ENCODE measurements at places on chromosomes 3 and 15. TPM values are rescaled to one million over a fixed set of nuclear protein-coding genes. Genes with fewer than 3 reads are reported as not detected.
A peak's percentile ranks its signal among the peaks of the same experiment; 100 is the strongest.

- no peak for DNase-seq
Measured at GRCh38 chr3:16468336-16469098, 45.0 kb downstream of the RFTN1 start.

GRCh38 chr3:98962951-98963350 lies 61.5 kb upstream of the DCBLD2 start:
- DNase-seq: no peak

- DNase-seq: no peak
Measured at GRCh38 chr15:85112997-85113396, 131.3 kb downstream of the PDE8A start.

GRCh38 chr3:59772416-59773408 lies 722.9 kb upstream of the CFAP20DC start:
- no peak for DNase-seq

DNA sequence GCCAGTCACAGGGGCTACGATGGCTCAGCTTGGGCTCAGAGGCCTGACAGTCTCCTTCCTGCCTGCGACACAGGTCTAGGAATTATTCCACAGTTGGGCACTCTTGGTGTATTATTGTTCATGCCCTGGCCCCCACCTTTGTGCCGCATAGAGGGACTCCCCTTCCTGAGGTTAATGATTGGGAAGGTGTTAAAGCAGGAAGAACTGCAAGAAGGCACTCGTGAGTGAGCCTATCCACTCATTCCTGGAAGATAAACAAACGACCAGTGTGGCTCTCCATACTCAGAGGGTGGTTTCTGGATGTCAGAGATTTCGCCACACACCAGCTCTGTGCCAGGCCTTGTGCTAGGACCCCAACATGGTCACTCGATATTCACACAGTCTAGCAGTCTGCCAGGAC lies 12.3 kb downstream of the LIPC start:
- no peak for DNase-seq

GRCh38 chr3:72847282-72847681 lies 963 bp downstream of the SHQ1 start:
- no peak for DNase-seq

- no peak for DNase-seq
Measured at GRCh38 chr3:183548262-183548769, 7.2 kb downstream of the KLHL6 start.

DNA sequence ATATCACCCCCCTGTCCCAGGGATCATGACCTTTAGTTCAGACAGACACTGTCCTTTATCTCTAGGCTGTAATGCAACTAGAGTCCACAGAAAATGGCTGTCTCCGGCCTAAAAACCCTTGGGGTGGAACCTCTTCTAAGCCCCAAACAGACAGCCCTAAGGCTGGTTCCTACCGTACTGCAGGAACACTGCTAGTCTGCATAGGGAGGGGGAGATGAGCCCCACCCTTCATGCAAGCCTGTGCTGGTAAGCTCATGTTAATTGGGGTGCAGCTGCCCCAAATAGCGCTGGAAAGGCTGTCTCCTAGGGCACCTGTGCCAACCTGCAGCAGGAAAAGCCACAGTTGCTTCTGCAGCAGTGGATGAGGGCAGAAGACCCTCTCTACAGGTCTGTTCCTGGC lies 252.1 kb upstream of the MDFIC2 start:
- DNase-seq: no peak

GRCh38 chr3:165181556-165181955 lies 14.6 kb downstream of the SLITRK3 start:
- DNase-seq: no peak

DNA sequence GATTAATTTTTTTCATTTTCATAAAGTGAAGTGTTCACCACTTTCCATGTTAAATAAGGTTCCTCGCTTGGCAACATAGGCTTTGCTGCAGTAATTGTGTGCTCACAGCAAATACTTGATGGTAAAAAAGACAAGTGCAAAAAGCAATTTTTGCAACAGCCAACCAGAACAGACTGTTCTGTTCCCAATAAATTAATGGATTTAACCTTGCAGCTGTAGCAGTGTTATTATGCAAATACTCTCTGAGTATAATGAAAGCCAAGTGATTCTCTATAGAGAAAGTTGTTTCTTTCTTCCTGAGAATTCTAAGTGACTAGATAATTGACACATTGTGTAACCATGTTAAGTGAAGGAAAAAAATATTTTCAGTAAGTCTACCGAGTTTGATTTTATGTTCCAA lies 183.7 kb upstream of the NAALADL2 start:
- no peak for DNase-seq

DNA sequence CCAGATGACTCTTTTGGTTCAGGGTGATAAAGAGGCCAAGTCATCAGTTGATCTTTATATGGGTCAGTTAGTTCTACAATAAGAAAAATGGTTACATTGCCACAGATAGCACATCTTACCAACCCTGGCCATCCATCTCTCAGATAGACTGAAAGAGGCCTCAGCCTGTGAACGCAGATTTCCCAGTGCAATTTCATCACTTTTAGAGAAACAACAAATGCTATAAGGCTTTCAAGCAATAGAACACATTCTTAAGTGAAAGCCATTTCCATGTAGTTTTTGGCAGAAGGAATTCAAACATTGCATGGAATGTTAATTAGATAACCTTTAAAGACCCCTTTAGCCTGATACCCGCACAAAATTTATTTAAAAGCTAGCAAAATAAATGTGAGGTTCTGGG lies 200.6 kb upstream of the ZBTB20 start:
- DNase-seq: no peak

Gene CHST14
- total RNA-seq: 13.6 TPM

DNA sequence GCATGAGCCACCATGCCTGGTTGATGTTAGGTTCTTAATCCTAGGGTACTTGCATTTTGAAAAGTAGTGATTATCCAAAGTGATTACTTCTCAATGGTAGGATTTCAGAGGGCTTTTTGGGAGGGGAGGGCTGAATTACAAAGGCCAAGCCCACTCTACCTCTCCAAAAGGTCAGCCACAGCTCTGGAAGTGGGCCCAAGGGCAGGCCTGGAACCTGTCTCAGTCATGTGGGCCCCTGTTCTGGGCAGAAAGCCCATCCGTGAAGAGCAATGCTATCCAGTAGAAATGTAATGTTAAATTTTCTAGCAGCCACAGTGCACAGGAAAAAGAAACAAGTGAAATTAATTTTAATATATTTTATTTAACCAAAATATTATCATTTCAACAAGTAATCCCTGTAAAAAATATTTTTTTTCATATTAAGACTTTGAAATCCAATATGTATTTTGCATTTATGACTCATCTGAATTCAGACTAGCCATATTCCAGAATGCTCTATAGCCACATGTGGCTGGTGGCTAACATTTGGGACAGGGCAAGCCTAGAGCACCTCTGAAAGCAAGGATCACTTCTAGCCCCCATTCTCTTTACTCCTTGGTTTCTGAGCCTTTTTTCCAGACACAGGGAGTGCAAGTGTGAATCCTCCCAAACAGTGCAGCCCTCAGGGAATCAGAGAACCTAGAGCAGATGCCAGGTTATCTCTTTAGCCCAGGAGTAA lies 16.8 kb downstream of the RFT1 start:
- DNase-seq: no peak

DNA sequence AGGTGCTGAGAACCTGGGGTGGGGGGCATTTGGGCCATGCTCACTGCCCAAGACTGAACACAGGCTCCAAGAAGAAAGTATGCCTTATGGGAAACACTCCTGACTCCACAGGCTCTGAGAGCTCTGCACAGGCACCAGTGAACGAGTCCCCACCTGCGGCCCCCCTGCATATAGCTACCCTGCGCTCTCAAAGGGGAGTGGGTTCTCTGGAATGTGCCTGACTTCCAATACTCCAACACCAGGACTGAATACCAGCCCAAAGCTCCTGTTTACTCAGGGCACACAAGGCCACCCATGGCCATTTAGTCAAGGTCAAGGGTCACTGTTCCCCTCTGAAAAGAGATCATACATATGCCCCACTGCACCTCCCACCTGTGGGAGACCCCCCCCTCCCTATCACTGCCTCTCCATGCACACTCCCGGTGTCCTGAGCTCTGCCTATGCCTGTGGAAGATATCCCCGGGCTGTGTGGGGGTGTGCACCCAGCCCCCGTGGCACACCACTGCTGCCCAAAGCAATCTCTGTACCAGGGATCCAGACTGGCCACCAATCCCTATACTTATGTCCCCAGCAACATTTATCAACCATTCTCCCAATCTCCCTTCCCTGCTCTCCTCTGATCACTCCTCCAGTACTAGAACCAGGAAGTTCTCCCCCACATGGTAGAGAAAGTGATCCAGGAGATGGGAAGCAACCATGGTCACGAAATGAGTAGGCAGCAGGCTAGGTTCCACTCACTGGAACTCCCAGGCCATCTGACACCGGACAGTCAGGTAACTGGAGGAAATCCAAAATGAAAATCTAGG lies 1.5 kb upstream of the PLXNB1 start:
- no peak for DNase-seq

- DNase-seq: no peak
Measured at GRCh38 chr3:136630915-136631314, 121.3 kb downstream of the STAG1 start.

DNA sequence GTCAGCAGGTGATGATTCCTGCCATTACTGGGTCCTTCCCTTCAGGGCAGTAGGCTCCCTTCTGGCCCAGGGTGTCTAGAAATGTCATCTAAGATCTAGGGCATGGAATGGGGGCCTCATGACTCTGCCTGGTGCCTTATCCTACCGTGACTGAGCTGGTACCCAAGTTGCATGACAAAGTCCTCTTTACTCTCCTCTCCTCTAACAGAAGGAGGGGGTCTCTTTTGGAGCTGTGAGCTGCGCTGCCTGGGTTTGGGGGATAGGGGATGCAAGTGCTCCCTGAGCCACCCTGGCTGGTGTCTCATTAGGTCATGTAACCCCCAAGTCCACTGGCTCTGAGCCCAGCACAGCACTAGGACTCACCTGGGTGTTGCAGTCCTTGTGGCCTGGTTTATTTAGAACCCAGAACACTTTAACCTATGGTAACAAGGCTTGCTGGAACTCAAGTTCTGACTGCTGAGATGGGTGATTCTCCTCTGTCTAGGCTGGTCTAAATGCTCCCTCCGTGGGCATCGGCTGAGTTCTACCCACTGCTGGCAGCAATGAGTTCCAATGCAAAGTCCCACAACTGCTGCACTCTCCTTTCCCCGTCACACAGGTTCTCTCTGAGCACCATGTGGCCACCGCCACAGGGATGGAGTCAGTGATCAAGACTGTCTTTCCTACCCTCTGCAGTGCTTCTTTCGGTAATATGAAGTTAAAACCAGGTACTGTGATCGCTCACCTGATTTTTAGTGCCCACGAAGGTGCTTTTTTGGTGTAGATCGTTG lies 34.0 kb downstream of the XXYLT1 start:
- DNase-seq: no peak

Gene SCN11A
- not detected for total RNA-seq

GRCh38 chr3:70360979-70361760 lies 48.7 kb upstream of the MDFIC2 start:
- DNase-seq: peak; percentile 19

All from GM12878 (cell line).